ENCODE measurements at places on chromosomes 11 and 22. TPM values are rescaled to one million over a fixed set of nuclear protein-coding genes. Genes with fewer than 3 reads are reported as not detected.

DNA sequence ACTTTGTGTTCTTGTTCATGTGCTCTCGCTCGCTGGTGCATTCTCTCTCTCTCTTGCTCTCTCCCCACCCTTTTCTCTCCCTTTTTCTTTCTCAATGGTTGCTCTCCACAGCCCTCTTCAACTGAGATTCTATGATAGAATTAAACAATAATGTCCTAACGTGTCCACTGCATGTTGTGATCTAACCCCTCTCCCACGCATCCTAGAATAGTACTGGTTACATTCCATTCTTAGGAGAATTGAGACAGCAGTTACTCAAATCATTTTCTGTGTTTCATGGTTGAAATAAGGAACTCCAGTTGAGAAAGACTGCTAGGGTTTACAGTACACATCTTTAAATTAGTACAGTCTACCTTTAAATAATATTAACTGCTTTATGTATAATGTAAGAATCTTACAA, 318.1 kb upstream of the PITPNB start:
- DNase-seq = no peak

The AQP11 gene
- total RNA-seq = not detected

The ZBTB16 gene
- total RNA-seq = 20.7 TPM

DNA sequence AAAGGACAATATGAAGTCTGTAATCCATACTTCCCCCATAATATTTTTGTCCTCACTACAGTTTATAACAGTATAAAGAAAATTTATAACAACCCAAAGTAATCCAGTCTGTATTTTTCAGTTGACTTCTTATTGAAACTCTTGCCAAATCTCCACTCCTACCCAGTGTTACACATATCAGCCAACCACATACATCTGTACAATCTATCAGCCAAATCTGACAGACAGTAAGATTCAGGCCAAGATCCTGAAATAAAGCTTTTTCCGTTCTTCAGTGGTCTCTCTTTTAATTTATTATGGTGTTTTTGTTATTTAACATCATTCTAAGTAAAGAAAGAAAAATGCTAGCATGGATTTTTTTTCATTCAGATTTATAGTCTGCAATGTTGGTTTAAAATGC, 2370.9 kb upstream of the RAG2 start:
- DNase-seq = no peak

The OOSP4B gene
- not detected for total RNA-seq

DNA sequence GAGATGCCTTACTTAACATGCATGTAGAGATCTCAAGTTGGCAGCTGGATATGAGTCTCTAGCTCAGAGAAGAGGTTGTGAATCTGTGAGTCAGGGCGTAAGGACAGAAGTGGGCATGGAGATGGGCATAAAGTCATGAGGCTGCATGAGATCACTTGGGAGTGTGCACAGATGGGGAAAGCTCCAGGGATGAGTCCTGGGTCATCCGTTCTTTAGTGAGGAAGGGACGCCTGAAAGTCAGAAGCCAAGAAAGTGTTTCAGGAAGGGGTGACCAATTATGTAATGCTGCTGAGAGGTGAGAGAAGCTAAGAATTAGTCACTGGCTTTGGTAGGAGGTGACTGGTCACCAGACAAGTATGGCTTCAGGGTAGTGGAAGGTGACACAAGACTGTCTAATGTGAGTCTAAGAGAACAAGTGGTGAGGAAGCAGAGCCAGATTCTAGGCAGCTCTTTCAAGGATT, 6.7 kb downstream of the ACP2 start:
- DNase-seq = no peak

The CNIH2 gene
- 14.4 TPM for total RNA-seq

DNA sequence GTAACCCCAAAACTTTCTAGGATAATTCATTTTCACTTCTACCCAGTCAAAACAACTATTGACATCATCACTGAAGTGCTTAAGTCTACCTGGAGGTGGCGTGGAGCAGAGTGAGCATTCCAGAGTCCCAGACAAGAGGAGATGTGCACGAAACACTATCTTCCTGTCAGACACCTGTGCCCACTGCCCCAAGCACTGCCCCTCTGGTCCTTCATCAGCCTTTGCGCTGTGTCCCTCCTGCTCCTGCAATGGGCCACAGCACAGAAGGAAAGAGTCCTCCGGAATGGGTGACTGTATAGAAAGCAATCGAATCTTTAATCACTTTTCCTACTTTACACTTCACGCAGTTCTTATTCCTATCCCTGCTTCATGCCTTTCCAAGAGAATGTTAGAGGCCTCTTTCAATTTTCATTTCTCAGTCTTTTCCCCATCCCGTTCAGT, 512 bp upstream of the GRIA4 start:
- DNase-seq = no peak

Data from T-helper 17 cell (primary cell).